ENCODE measurements at places on chromosomes 7 and 10.

- DNase-seq: no peak
Measured at GRCh38 chr10:878333-878759, 53.2 kb downstream of the LARP4B start.

DNA sequence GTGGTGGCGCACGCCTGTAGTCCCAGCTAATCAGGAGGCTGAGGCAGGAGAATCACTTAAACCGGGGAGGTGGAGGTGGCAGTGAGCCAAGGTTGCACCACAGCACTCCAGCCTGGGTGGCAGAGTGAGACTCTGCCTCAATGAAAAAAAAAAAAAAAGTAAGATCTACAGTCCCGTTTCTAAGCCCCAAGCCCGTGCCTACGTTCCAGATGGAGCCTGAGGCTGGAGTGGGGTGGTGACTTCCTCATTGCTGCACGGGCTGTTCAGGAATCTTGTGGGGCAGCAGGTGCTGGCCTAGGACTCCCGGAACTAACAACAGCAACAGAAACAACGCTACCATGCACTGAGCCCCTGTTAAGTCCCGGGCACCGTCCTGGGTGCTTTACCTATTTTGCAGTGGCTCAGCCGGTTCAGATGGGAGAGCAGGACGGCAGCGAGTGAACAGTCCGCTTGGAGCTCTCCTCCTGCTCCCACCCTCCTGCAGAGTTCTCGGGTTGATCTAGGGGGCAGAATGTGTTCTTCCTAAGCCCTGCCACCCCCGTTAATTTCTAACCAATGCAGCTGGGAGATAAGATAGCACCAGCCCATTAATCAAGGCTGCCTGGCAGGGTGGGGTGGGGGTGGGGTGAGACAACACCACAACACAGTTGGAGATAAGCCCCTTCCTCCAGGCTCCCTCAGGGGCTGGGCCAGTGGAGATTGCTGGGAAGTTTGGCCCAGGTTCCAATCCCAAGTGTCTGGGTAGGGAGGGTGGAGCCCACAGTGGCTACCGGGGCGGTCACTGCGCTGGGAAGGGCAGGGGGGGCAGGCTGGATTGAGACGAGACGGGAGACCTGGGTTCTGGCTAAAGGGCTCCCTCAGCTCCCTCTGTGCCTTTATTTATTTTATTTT lies 17.0 kb upstream of the SFRP5 start:
- no peak for DNase-seq

DNA sequence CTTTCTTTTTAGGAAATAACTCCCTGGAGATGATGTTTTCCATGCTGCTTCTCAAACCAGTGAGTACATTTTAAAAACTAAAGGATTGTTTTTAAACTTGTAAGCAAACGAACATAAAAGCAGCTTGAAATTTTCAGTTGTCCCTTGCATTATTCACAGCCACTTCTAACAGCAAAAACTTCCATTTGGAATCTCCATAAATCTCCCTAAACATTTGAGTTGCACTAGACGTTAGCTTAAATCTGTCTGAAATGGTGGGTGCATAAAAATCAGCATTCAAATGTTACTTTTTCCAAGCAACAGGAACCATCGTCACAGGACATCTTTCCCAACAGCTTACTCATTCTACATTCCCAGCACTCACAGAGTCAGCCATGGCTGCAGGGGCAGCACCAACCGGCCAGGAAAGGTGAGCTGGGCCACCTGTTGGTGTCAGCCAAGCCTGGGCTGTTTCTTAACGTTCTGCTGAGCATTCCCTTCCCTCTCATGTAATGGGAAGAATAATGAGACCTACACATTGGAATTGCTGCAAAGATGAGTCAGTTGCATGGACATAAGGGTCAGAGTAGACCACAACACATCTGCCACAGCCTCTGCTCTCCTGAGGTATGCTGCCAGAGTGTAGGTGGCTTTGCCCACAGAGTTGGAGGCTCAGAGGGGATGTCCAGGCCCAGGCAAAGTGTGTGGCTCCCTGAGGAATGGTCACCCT lies 163.2 kb downstream of the TNS3 start:
- DNase-seq: no peak

DNA sequence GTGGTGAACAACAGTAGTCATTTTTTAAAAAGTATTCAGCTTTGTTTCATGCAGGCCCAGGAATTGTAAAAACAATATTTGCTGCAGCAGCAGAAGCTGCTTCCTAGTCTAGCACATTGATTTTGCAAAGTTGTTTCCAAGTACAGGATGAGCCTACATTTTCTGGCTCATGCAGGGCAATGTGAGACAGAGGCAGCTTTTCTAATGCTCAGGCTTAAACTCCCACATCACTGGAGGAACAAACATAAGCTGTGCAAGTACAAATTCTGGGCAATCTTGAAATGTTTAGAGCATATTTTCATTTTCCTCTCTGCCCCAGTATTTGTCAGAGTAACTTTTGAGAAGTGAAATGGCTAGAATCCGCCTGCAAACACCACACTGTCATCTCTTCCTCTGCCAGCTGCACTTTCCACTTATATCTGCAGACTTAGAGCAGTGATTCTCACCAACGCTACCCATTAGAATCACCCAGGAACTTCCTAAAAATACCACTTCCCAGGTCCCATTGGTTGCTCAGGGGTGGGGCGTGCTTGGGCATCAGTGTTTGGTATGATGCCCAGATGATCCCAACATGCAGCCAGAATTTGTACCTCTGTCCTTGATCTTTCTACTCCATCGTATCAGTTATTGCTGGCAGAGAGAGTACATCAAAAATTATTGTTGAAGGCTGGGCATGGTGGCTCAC lies 304.1 kb upstream of the LRGUK start:
- no peak for DNase-seq
